ENCODE measurements at places on chromosomes 12 and 14.
A peak's percentile ranks its signal among the peaks of the same experiment; 100 is the strongest.

GRCh38 chr12:121795034-121795968, 1.8 kb upstream of the RHOF start:
- DNase-seq, result peak; percentile 91

GRCh38 chr12:107126796-107127481, 33.6 kb upstream of the CRY1 start:
- no peak for DNase-seq

DNA sequence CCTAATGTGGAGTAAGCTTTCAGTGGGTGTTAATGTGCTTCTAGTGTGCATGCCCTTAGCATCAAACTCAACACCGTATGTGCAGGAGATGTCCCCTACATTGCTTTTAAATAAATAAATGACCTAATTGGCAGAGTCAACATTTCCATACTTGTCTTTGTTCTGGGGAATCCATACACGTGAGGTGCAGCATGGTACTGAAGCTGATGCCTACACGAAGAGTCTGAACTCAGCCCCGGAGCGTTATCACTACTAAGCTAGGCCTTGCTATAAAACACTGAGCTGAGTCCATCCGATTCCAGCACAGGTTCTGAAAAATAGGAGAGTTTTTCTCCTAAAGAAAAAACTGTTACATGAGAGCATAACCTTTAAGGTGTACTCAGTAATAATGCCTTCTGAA, 125.0 kb upstream of the DYRK2 start:
- no peak for DNase-seq

GRCh38 chr12:32039917-32040575, 66.6 kb upstream of the BICD1 start:
- no peak for DNase-seq

DNA sequence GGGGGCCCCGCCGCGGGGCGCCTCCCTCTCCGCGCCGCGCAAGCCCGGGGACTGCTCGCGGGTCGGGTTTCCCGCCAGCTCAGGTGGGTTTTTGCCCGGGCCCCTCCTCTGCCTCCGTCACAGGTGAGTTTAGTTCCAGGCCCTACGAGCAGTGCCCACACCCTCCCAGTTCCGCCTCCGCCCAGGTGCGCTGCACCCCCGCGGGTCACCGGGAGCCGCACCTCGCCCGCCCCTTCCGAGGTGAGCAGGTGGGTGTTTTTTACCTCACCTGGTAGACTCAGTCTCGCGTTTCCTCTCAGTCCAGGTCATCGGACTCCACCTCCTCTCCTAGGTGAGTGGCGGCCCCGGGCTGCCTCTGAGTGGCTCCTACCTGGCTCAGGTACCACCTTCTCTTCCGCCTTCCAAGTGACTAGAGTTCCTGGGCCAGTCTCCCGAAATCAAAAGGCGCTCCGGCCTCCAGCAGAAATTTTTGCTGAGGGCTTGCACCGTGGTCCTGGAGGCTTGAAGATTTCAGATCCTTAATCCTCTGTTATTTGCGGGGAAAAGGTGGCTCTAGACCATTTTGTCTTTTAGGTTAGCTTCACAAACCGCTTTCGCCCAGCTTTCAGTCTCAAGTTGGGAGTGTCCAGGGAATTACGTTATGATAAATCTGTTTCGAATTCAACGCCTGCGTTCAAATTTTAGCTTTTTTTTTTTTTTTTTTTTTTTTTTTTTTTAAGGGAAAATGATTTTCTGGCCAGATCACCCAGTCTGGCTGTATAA, at the start of gene TMEM30B:
Gene TMEM30B, minus strand, starts transcription at position 153 of the 762 bp plus-strand sequence. CDS start 191 bp downstream, outside the sequence.
- peak; percentile 66 for DNase-seq

- DNase-seq, result no peak
Observed at GRCh38 chr14:102622262-102622885, 29.9 kb downstream of the RCOR1 start.

- no peak for DNase-seq
Observed at GRCh38 chr12:21831791-21832344, 57.4 kb upstream of the KCNJ8 start.

DNA sequence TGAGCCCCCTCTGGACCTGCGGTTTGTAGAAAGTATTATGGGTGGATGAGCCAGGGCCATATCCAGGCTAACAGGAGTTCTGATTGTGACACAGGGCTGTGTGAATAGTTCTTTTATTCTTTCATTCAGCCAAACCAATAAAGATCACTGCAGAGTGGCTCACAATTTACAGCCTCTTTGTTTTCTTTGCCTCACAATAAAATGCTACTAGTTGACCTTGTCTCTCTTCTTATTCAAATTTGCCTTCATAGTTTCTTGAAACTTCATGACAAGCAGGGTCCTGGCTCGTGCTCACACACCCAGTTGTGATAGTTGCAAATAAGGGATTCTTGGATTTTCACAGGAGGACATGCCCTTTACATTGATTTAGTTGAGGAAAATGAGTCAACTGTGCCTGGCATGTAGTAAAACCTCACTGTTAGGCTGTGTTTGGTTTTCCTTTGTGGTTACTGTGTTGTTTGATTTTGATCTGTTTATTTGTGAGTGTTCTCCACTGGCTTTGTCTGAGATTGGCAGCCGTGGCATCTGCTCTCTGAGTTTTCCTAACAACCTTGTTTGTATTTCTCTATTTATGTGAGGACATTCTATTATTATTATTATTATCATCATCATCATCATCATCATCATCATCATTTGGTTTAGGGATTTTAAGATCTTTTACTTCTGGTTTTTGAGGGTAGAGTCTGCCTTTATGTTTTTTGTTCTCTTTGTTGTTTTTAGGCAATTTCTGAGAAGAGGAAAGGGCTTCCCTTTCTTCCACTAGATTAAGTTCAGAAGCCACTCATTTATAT, 2.7 kb upstream of the KRT6B start:
- DNase-seq, result no peak

- DNase-seq, result no peak
Observed at GRCh38 chr12:11754256-11754655, 104.8 kb downstream of the ETV6 start.

DNA sequence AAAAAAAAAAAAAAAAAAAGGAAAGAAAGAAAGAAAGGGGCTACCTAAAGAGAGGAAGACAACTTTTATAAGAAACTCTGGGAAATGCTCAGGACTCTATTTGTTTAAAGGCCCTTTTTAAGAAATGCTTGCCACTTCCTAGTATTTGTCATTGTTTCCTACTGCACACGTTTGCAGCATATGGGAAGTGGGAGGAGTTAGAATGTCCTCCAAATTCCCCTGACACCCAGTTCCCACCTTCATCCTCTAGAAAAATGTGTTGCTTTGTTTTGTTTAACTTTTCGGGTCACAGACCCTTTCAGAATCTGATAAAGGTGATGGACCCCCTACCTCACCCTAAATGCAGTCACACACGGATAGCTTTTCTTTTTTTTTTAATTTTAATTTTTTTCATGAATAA, 40.8 kb downstream of the NINJ2 start:
- no peak for DNase-seq

GRCh38 chr12:105337391-105337790, 6.9 kb downstream of the C12orf75 start:
- no peak for DNase-seq

DNA sequence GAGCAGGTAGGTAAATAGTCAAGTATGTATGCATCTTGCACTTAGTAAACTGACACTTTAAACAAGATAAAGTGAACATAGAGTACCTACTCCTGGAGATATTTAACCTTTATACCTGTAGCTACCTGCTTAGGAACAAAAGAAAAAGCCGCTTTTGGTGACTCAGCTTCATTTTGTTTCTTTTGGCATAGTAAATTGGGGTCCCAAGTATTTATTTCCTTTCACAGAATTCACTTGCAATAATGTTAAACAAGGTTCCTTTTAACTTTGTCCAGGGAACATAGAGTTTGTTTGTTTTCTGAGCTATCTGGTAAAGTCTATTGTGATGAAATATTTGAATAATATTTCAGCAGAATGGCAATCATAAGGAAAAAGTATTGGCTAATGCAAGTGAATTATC, 20.0 kb downstream of the SLCO1B3 start:
- no peak for DNase-seq

DNA sequence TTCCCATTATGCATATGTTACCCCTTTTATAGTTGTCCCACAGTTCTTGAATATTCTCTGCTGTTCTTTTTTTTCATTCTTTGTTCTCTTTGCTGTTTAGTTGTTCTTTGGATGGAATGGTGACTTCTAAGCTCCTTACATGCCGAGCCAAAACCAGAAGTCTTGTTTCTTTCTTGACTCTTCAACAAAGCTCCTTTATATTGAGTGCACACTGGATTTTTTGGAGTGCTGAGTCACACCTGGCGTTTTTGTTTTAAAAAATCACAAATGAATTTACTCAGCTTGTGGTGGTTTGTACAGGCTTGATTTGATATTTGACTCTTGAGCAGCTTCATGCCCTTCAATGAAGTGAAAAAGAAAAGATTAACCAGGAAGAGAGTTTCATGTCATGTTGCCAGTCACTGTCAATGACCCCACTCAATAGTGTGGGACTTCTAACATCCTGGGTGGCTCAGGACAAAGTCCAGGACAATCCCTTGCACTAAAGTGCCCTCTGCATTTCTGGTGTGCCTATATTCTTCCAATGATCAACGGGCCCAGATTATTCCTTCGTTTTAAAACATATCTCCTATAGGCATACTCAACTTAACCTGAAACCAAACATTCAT, 112.4 kb upstream of the SLC38A4 start:
- DNase-seq, result no peak

DNA sequence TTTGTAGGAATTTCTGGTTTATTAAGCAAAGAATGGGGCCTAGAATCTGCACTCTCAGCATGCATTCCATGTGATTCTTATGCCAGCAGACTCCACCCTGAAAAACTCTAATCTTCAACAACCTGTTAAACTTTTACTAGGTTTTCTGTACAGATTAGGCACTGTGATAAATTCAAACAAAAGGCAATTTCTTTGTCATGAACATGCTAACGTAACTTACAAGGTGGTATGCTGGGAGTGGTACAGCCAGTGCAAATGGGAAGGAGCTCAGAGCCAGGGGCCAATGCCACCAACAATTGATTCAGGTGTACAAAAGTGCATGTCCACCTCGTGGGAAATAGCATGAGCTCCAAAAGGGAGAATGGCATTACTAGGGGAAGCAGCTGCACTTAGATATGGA, 83.0 kb downstream of the PPFIBP1 start:
- no peak for DNase-seq

DNA sequence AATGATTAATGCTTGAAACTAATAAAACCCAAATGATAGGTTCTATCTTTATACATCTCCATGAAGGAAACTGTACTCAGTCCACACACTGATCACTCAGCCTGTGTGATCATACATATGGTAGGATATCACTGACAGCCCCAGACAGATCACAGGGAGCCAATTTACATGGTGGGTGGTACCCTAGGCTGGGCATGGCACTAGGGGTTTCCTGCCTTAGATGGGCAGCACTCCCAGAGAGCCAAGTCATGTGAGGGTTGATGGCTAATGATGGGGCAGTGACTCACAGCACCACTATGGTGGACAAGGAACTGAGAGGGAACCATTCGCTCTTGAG, 89.6 kb upstream of the PTPRR start:
- no peak for DNase-seq

DNA sequence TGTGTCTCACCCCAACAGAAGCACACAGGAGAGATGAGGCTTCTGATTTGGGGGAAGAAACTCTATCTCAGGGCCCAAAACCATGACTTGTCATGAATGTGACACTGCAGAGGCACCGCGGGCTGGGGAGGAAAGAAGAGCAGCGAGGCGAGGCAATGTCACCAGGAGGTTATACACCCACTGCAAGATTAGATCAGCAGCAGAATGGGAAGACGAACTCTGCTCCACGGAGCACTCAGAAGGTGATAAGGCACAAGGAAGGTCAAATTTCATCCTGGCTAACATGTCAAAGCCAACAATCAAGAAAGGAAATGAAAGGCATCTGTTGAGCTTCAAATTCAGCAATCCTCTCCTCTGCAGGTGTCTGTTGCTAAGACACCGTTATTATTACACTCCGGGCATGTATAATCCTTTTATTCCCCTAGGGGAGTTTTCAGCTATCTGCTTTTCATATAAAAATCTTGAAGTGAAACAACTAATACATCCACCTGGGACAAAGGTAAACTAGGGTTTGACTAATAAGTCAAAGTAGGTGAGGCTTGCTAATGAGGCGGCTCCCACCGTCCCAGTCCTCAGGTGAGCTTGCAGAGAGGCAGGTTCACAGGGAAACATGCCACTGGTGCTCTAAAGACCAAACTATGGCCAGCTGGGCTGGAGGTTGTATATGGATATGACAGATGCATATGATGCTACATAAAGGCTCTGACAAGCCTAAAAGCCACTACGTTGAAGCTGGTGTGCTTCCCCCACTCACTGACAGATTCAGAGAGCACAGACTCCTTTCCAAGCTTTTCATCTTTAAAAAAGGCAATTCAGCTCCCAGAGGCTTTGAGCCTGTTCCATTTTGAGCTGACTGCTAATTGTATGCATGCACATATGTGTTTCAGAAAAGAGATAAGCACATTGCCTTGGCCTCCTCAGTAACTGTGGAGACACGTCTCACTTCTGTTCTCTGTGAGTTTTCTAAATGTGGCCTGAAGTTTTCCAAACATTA, 221.2 kb downstream of the NELL2 start:
- DNase-seq, result no peak

GRCh38 chr12:17062267-17063036, 456.5 kb upstream of the LMO3 start:
- DNase-seq, result no peak

GRCh38 chr12:50400104-50400637, 514 bp upstream of the LARP4 start:
- DNase-seq, result no peak

- DNase-seq, result no peak
Observed at GRCh38 chr14:26765768-26766520, 168.1 kb upstream of the NOVA1 start.

DNA sequence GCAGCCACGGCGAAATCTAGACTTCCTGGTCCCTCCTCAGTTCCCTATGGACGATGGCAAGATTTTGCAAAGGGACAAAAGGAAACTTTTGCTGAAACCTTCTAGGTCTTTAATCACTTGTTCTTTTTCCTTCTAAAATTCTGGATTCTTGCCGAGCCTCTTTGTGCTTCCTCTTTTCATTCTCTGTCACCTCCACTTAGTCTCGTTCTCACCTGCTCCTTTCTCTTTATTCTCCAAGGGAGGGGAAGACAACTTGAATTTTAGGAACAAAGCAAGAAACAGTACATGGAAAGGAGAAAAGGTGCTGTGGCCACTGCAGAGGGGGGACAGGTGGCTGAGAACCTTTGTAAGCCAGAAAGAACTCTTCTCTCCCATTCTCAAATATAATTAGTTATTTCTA, 194.8 kb downstream of the CACNA1C start:
- no peak for DNase-seq

GRCh38 chr12:71848212-71848611, 8.7 kb downstream of the TBC1D15 start:
- no peak for DNase-seq

- no peak for DNase-seq
Observed at GRCh38 chr14:101840649-101841369, 79.3 kb downstream of the PPP2R5C start.

DNA sequence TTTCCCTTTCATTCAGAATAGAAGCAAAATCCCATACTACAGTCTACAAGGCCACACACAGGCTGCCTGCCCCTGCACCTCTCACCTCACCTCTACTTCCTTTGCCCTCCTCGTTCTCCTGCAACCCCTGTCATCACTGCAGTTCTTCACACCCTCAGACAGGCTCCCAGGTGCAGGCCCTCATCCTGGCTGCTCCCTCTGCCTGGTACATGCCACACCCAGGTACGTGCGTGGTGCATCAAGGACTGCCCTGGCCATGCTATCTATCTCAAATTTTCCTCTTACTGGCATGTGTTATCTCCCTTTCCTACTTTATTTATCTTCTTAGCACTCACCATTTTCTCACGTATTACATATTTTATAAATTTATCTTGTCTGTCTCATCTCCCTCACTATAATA, 24.3 kb downstream of the TM7SF3 start:
- no peak for DNase-seq
